LHCN-M2 (cell line): ENCODE measurements at places on chromosomes 13 and 19. TPM values are rescaled to one million over a fixed set of nuclear protein-coding genes. Genes with fewer than 3 reads are reported as not detected.

The CRB3 gene
- not detected in 2 replicates for total RNA-seq

The PDE4C gene
- total RNA-seq: 0.17 and 0.26 TPM in 2 replicates

The CLEC17A gene
- total RNA-seq: not detected in 2 replicates

The PSG6 gene
- total RNA-seq: not detected in 2 replicates

The CNN1 gene
- total RNA-seq: 0.58 and 1.0 TPM in 2 replicates

The ZNF562 gene
- 22.7 and 26.2 TPM in 2 replicates for total RNA-seq

The SULT2A1 gene
- not detected in 2 replicates for total RNA-seq

The KIR2DL4 gene
- total RNA-seq: not detected in 2 replicates

The PRR36 gene
- total RNA-seq: not detected in 2 replicates

The ZNF331 gene
- 12.6 and 16.1 TPM in 2 replicates for total RNA-seq

The ZNF793 gene
- total RNA-seq: 1.4 and 1.6 TPM in 2 replicates
